GM18507 (cell line): ENCODE measurements at places on chromosomes 1 and 21.

GRCh38 chr21:46095814-46096595 lies 1.9 kb upstream of the COL6A2 start:
- no peak for DNase-seq

DNA sequence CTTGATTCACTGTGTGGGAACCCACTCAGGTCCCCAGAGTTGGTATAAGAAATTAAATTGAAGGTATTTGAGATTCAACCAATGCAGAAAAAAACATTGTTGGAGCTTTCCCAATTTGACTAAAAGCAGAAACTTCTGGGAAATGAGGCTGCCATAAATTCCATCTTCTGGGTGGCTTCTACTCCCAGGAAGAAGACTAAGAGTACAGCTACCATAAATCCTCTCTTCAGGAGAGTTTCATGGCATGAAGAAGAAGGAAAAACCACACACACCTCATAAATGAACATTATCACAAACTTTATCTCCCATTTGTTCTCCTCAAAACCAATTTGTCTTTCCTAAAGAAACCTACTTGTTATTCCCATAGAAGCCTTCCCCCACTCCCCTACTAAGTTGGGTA lies 283.9 kb downstream of the DPYD start:
- DNase-seq: no peak

DNA sequence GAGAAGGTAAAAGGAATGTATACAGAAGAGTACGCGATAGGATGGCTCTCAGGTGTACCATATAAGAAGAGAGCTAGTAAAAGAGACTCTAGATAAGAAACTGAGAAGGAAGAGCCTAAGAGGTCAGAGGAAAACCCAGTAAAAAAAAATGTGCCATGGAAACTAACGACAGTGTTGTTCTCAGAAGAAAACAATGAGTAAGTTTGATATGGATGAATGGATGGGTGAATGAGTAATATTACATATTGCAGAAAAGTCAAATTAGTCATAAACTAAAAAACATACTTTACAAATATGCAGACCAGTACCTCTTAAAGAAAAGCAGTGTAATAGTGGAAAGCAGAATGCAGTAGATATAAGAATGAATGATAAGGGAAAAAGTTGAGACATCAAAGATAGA lies 316.2 kb downstream of the HMCN1 start:
- DNase-seq: no peak

GRCh38 chr1:218433744-218434143 lies 88.6 kb downstream of the TGFB2 start:
- no peak for DNase-seq

DNA sequence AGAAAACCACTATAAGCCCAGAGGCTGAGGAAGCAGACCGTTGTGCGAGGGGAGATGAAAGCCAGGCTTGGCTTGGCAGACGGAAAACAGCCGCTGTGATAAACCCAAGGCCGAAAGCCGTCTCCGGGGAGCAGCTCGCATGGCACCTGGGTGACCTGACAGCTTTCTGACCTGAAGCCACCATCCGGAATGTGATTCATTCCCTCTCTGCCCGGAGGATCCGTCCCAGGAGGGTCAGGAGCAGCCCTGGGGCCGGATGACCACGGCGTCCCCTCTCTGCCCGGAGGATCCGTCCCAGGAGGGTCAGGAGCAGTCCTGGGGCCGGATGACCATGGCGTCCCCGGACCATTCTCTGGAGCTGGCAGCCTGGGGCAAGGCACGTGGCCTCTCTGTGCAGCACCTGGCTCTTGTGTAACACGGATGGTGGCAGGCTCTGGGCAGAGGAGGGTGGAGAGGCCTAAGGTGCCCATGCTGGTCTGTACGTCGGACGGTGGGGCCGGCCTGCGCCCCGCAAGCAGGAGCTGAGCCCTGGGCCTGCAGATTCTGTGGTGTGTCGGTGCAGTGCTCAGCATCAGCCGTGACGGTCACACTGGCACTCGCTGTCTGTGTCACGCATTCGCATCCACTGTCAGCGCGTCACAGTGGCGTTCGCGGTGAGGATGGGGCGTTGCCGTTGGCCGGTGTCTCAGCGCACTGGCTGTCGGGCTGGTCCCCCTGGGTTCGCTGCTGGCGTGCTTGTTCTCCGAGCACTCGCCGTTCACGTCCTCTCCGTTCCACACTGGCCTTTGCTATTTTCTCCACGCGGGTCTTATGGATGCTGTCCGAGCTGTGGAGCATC lies 50.3 kb downstream of the SLX9 start:
- no peak for DNase-seq

DNA sequence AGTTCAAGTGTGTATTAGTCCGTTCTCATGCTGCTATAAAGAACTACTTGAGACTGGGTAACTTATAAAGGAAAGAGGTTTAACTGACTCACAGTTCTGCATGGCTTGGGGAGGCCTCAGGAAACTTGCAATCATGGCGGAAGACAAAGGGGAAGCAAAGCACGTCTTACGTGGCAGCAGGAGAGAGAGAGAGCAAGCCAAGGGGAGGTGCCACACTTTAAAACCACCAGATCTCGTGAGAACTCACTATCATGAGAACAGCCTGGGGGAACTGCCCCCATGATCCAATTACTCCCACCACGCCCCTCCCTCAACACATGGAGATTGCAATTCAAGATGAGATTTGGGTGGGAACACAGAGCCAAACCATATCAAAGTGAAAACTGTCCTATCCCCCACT lies 4.1 kb upstream of the MIS18A start:
- no peak for DNase-seq

DNA sequence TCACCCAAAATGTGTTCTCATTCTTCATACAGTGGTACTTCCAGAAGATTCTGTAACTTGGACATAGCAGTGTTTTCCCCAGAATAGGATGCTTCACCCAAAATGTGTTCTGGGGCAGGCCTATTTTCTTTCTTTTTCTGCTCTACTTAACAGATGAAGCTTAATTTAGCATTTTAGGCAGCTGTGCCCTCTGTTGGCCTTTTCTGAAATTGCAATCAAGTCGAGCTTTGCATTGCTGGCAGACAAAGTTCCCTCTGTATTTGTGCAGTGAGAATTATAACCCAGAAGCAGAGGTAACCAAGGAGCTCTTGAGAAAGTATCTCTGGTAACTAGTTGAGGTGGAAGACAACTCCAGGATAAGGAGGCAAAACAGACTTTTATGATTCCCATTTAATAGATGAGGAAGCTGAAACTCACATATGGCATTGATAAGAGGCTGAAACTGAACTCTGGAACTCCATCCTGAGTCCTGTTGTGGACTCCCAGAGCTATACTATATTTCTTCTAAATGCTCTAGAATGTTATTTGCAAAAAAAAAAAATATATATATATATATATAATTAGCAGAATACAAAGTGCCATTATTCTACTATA lies 50.3 kb upstream of the L1TD1 start:
- no peak for DNase-seq

- DNase-seq: no peak
These were observed 62.0 kb downstream of the KCNK1 start for GRCh38 chr1:233675893-233676292.
